ENCODE measurements at places on chromosomes 12 and 14.

- DNase-seq, result no peak
These were observed 97.9 kb upstream of the FAR2 start for GRCh38 chr12:29051221-29051620.

GRCh38 chr12:31325524-31325875 is 450 bp downstream of the SINHCAF start:
- no peak for DNase-seq

DNA sequence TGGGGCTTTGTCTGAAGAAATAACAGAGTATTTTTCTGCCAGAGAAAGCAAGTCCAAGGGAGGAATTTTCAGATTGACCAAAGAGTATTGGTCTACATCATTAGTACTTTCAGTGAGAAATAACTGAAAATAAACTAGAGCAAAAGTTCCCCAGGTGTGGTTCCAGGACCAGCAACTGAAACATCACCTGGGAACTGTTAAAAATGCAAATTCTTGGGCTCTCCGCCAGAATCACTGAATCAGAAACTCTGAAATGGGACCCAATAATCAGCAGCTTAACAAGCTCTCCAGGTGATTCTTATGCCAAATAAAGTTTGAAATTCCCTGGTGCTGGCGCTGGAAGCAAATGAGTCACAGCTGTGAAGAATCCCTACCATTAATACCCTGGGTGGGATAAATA is 52.1 kb downstream of the EIF2S3B start:
- no peak for DNase-seq

- no peak for DNase-seq
These were observed 606 bp downstream of the NXPH4 start for GRCh38 chr12:57216921-57217879.

DNA sequence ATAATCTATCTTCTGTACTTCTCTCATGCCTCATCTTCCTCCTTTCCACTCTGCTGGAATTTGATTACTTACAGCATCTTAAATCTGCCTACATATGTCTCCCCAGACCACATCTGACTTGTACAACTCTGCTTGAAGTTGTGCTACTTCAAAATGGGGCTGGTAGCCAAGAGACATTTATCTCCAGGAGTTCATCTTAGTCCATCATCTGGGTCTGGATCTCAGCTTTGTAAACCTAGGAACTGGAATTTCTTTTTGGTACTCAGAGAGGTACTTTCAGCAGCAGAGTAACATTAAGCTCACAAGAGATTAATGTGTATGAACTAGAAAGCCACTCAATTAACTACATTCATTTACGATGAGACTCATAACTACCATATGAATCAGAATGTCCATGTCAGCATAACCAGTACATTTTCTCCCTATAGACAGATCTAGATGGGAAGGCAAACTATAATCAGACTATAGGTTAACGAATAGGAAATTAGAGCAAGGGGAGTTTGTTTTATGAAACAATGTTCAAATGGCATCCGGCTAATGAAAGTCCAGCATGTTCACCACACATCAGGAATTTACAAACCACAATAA is 178.8 kb downstream of the CEP128 start:
- no peak for DNase-seq

GRCh38 chr12:80700327-80700726 is 7.1 kb upstream of the MYF6 start:
- DNase-seq, result no peak

DNA sequence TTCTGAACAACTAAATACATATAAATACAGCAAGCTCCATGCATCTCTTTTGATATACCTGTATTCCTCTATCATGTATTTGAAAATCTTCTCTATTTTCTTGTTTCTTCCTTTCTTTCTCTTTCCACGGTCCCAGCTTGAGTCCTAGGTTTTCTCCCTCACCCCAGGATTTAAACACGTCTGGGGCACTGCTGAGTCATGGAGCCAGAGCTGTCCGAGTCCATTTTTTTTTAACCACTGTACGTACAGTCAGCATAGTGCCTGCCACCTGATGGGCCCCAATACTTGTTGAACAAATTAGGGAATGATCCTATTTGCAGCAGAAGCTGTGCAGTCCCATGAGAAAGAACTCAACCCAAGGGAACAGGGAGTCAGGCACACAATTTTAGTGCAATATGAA is 158.1 kb downstream of the ATP23 start:
- no peak for DNase-seq

GRCh38 chr14:92693998-92694795 is 54.2 kb downstream of the LGMN start:
- DNase-seq, result no peak

- no peak for DNase-seq
These were observed 6.7 kb downstream of the HDAC7 start for GRCh38 chr12:47812797-47813510.

DNA sequence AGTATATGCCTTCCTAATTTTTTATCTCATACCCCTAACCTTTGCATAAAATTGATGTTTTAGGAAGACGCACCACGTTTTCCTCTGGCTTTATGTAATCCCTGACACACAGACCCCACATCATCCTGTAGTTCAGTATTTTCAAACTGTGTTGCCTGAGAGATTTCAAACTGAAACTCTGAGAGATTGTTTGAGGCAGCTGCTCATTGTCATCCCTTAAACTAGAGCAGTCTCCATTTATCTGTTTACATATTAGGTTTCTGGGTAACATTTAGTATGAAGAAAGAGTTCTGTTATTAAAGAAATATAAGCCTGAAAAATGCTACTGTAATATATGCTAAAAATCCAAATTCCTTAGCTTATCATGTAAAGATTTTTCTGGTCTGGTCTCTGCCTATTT is 24.3 kb downstream of the MNAT1 start:
- no peak for DNase-seq

DNA sequence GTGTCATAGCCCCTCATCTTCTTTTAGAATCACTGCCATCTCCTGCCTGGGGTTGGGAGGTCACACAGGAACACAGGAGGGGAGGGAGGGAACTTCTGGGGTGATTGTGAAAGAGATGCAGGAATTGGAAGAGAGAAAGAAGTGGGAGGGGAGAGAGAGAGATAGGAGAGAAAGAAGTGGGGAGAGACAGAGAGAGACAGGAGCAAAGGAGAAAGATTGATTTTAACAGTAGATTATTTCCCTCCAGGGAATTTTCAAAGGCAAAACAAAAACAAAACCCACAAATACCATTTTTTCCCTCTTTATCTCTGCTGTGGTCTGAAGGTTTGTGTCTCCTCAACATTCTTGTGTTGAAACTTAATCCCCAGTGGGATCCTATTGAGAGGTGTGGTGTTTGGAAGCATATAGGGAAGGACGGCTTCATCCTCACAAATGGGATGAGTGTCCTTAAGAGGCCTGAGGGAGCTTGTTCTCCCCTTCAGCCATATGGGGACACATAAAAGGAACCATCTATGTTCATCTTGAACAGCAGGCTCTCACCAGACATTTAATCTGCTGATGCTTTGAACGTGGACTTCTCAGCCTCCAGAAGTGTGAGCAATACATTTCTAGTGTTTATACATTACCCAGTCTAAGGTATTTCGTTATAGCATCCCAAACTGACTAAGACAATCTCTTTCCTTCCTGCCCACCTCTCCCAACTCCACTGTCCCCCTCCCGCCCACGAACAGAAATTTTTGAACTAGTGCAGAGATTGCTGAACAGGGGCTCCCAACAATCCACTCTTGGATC is 134.9 kb upstream of the MAX start:
- no peak for DNase-seq

DNA sequence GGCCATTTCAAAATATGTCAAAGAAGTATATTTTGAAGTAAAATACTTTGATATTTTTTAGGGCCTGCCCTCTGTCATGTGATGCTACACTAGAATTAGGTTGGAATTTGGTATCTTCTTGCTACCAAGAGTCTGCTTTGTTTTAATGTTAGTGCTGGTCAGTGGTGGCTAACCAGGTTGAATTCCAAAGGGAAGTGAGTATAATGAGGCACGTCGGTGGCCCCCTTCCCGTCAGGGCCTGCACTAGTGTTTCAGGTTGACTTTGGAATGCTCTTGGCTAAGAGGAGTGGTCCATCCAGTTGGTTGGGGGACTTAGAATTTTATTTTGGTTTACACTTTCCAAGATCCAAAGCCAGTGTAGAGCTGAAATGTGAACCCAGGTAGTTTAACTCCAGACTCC is 185.4 kb downstream of the NOVA1 start:
- no peak for DNase-seq

- no peak for DNase-seq
These were observed 312.8 kb upstream of the RPL10L start for GRCh38 chr14:46964378-46964777.

DNA sequence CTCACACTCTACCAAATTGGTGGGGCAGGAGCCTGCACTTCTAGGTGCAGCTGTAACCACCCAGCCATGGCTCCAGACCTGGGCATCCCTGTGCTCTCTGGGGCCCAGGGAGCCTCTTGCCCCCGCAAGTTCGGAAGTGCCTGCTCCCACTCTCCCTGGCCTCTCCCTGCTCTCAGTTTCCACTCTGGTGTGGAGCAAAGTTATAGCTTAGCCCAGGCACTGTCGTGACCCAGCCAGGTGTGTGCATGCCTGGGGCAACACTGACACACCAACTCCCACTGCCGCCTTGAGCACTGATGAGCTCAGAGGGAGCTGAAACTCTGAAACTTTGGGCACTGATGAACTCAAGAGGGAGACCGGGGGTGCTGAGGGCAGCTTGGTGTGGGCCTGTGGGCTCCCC is 8.7 kb upstream of the FBXO33 start:
- no peak for DNase-seq

GRCh38 chr14:73888460-73888725 is 1.7 kb downstream of the ZNF410 start:
- no peak for DNase-seq

- DNase-seq, result peak; percentile 61
These were observed 40.5 kb upstream of the TBC1D15 start for GRCh38 chr12:71799106-71799505.

GRCh38 chr14:20662968-20663732 is 21.2 kb upstream of the RNASE4 start:
- peak; percentile 30 for DNase-seq

- DNase-seq, result no peak
These were observed 167.3 kb upstream of the RTL1 start for GRCh38 chr14:101070540-101071492.

DNA sequence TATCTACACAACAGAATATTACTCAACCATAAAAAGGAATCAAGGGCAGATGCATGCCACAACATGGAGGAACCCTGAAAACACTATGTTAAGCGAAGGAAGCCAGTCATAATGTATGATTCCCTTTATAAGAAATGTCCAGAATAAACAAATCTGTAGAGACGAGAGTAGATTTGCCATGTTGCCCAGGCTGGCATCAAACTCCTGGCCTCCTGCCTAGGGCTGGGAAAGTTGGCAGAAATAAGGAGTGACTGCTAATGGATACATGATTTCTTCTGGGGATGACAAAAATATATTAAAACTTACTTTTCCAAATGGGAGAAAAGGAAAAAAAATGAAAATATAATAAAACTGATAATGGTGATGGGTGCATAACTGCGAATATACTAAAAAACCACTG is 10.9 kb downstream of the CLIP1 start:
- DNase-seq, result no peak

DNA sequence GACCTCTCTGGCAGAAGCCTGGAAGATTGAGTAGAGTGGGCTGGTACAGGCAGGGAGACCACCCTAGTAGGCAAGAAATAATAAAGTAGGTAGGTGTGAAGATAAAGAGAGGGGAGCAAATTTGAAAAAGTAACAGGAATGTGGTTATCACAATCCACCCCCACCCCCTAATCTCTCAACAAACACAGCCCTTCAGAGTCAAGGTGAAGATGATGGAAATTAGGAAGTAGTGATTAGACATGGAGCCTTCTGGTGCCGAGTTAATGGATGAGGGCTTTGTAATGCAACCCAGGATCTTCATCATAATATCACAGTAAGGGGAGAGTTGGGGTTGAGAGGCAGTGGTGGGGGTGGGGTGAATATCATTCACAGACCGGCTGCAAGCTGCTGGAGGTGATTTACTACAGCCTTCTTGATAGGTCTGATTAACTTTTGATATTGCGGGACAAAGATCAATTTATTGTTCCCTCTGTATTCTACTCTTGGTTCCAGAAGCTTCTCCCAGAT is 29.2 kb upstream of the CRY1 start:
- no peak for DNase-seq

GRCh38 chr12:66403746-66404145 is 101.5 kb downstream of the HELB start:
- DNase-seq, result no peak

GRCh38 chr14:31167032-31167431 is 40.6 kb downstream of the HECTD1 start:
- DNase-seq, result no peak

DNA sequence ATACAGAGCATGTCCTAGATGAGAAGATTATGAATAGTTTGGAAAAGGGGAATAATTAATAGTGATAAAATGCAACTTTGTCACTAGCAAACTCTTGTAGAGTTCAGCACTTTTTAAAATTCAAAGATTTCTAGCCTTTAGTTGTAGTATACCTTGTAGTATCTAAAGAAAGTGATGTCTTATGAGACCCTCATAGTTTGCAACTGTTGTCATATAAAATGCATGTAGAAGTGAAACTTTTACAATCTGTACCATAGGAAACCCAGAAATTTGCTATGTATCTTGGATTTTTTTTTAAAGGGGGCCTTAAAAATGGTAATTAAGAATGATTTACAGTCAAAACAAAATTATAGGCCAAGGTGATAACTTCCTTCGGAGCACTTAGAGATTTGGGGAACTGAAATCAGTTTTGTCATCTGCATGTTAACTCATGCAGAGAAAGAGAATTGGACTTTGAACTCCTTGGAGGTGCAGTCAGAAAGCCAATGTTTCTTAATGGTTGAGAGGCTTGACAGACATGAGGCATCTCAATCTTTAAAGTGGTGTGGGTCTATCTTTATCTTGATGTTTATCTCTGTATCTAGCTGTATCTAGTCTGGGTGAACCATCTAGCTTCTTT is 1.3 kb downstream of the LRRK2 start:
- DNase-seq, result no peak

- no peak for DNase-seq
These were observed 32.8 kb downstream of the KIF26A start for GRCh38 chr14:104171029-104171697.

GRCh38 chr12:116397148-116397547 is 119.7 kb upstream of the MED13L start:
- DNase-seq, result peak; percentile 27

DNA sequence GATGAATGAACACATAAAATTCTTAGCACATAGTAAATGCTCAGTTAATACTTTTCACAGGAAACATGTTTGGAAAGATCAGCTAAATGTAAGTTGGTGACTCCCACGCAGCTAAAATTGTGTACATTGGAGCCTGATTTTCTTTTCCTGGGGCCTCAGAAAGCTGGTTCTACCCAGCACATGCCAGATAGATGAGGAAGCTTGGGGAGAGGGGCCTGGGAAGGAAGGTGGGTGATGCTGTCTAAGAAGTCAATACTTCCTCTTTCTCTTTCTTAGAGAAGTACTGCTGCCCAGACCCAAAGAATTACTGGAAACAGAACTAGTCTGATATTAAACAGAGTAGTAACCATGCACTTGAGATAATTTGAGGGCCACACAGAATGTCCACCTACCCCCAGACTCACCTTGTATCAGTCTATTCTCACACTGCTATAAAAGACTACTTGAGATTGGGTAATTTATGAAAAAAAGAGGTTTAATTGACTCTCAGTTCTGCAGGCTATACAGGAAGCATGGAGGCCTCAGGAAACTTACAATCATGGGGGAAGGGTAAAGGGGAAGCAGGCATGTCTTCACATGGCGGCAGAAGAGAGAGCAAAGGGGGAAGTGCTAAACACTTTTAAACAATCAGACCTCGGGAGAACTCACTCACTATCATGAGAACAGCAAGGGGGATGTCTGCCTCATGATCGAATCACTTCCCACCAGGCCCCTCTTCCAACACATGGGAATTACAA is 123.3 kb upstream of the MED13L start:
- no peak for DNase-seq

Data from dermis microvascular lymphatic vessel endothelial cell (primary cell).